ENCODE measurements at places on chromosomes 5 and 9.
A peak's percentile ranks its signal among the peaks of the same experiment; 100 is the strongest.

DNA sequence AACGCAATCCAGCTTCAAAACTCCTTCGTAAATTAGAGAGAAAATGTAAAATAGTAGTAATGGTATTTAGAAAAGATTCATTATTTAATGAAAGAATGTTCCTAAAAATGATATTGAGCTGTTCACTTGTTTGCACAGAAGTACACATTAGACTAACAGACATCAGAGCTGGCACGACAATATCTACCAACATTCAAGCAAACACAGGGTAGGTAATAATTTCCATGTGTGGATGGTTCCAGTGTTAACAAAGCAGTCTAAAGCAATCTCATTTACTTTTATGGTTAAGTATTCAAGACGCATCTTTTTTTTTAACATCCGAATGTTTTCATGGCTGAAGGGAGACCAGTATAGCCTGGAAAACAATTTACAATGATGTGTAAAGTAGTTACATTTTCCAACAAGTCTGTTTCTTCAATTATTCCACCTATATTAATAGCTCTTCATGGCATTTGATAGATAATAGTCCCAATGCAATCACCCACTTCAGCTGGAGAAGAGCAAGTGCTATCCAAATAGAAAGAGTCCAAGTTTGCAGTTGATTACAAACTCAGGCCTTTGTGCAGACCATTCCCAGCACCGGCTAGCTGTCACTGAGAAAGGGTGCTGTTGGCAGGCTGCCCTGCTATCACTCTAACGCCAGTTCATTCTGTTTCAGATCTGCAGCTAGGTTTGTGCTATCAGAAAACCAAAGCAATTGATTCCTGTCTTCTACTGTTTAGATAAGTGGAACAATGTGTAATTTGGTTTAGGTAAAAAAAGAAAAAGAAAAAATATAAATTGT is 458.8 kb downstream of the DTWD2 start:
- no peak for DNase-seq

DNA sequence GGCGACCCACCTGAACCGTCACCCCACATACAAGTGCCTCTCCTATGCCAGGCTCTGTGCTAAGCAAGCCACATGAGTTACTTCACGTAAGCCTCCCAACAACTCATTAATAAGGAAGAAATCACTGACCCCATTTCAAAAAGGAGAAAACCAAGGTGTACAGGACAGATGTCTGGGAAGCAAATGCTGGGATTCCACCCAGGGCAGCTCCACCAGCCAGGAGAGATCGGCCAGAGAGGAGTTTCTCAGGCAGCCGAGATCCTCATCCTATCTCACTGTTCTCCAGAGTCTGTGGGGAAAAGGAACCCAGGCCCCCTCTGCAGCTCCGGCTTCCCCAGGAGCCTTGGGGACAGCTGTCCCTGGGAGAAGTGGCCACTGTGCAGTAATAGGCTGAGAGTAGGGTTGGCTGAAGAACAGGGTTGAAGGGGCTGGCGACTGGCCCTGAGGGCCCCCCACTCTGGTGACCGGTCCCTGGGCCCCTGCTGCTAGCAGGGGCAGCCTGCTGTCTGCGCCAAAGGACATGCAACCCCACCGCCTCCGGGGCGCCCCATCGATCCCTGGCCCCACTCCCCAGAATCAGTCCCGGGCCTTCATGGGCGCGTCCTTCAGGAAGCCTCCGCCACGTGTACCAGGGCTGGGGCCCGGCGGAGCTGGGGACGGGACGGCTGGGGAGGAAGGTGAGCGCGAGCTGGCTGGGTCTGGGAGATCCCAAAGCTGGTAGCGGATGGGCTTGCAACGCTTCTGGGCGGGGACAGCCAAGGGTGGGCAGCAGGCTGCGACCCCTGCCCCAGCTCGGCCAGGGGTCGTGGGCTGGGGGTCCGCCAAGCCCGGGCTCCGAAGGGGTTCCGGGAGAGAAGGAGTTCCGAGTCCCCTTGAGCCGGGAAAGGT is 44.1 kb upstream of the STXBP1 start:
- no peak for DNase-seq

DNA sequence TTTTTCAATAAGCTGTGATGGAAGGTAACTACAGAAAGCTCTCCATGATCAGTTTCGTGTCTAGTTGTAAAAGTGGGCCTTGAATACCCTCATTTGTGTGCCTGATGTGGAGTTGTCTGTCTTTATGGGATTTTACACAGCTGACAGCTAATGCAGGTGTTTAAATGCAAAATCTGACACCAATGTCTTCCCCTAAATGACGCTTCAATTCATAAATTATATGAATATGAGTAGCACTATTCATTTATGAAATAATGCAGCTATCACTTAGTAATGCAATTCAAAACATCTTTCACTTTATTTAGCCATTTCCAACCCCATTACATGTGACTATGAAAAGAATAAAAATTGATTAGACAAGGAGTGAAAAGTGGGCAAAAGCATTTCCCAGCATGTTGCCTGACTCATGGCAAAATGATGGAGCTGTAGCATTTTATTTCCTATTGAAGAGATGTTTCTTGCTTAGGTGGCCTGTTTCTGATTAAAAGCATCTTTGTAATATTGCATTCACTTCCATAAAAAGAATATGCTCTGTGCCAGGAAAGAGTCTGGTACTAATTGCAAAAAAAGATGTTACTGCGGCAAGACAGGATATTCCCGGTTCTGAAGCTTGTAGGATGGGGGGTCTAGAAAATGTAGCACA is 116.7 kb upstream of the HAPLN1 start:
- no peak for DNase-seq

- DNase-seq = no peak
Measured at GRCh38 chr5:18395126-18396110, 761.2 kb downstream of the TAF11L14 start.

DNA sequence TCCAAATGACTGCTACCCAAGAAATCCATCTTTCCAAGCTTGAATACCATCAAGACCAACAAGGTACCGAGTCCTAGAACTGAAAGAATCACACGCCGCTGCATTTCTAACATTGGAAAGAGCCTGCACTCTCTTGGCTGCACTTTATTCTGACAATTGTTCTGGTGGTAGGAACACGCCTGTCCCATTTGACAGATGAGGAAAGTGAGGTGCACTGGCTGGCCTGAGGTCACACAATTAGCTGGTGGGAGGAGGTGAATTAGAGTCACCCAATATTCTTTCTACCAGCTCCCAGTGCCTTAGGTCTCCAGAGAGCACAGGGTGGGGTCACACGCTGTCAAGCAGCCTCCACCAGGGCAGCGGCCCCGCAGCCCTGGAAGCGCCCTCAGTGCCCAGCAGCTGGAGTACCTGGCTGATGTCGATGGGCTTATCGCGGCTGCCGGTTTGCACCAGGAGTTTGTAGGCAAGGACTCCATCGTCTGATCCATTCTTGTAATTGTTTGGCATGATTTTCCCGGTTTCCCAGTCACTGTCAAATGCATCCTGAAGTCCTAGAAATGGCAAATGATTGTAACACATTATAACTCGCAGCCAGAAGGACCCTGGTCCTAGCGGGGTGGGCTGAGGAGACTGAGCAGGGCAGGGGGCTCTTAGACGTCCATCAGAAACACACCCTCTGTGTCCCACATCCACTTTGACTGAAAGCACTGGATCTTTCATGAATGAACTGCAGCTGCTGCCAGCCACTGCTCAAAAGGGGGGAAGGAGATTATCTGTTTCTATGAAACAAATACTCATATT is 55.1 kb downstream of the PTCH1 start:
- DNase-seq = no peak

DNA sequence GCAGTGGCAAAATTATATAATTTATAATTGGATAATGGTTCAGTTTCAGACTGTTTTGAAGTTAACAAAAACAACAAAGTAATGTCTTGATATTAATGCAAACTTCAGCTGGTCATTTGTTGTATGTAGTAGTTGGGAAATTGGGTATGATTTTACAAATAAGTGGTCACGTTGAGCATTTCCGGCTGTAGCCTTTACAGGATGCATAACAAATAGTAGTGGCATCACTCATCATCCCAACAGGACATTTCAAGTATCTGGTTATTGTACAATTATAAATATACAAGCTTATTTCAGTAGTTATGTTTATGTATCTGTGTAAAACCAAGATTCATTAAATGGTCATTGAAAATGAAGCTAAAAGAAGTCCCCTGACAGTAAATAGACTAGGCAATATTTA is 72.9 kb downstream of the SMIM15 start:
- DNase-seq = peak; percentile 75

DNA sequence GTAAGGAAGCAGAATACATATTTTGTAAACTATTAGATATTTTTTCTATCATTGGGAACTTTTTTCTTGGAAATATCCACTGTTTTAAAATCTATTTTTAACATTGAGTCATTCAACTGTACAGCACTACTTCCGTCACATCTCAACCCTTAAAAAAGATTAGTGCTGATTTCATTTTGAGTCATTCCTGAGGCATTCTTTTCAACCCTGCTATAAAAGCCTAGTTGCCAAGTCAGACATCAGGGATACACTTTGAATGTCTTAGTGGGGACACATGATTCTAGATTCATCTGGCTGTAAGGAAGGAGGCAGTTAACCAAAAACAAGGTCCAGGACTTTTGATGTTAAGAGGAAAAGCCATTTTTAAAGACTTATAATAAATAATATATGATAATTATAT is 160.9 kb downstream of the GIN1 start:
- peak; percentile 97 for DNase-seq
